ENCODE measurements at places on chromosomes 1 and 21.

- DNase-seq: peak; percentile 68
These were observed 23.6 kb downstream of the SLAMF1 start for GRCh38 chr1:160623227-160623633.

- DNase-seq: no peak
These were observed 125.0 kb upstream of the JUN start for GRCh38 chr1:58908561-58909560.

DNA sequence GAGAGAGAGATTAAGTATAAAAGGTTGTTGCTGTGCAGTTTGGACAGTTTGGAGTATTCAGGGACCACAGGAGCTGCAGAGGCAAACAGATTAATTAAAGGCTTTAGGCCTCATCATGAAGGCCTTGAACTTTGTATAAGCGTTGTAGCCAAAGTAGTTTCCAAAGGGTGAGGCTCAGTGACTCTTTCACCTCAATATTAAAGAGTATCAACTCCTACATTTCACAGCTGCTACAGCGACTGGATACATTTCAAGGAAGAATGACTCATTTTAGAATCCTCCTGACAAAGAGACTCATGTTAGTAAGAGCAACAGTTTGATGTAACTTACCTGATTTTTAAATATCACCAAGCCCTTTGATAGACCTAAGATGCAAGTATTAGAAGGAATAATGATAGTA lies 355.5 kb downstream of the HLX start:
- no peak for DNase-seq

DNA sequence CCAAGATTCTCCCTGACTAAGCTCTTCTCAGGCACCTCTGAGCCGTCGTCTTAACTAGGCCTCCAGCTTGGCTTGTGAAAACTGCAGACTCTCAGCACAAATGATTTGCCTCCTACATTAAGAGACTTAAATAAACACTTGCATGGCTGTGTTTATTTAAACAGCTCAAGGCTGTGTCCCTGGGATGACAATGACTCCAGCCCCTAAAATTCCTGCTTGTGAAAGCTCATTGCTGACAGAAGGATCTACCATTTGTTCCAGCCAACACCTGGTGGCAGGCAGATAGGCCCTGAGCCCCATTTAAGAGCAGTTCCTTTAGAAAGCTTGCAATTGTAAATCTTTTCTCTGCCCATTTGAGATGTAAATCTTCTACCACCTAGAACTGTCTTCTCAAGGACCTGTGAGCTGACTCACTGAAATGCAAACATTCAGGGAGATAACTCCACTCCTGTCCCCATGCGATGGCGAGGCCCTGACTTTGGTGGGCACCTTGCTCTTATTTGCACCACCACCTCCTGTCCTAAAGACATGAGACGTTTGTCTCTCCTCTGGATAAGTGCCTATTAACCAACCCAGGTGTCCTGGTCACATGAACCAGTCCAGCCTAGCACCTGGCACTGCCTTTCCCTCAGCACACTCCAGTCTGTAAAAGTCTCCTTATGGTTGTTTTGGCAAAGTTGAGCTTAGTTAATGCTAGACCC lies 15.1 kb upstream of the PCP4 start:
- DNase-seq: no peak

GRCh38 chr1:79745929-79746328 lies 739.4 kb upstream of the ADGRL4 start:
- no peak for DNase-seq

DNA sequence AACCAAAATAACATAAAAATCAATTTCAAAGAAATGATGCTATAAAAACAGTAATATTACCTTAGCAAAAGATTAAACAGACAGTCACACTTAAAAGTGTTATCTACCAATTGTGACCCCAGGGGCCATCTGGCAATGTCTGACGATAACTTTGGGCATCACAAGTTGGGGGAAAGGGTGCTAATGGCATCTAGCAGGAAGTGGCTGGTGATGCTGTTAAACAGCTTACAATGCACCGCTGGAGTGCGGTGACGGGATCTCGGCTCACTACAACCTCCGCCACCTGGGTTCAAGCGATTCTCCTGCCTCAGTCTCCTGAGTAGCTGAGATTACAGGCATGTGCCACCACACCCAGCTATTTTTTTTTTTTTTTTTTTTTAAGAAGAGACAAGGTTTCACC lies 27.6 kb downstream of the NUP133 start:
- no peak for DNase-seq

- no peak for DNase-seq
These were observed 10.2 kb downstream of the TMPRSS2 start for GRCh38 chr21:41497788-41498187.

DNA sequence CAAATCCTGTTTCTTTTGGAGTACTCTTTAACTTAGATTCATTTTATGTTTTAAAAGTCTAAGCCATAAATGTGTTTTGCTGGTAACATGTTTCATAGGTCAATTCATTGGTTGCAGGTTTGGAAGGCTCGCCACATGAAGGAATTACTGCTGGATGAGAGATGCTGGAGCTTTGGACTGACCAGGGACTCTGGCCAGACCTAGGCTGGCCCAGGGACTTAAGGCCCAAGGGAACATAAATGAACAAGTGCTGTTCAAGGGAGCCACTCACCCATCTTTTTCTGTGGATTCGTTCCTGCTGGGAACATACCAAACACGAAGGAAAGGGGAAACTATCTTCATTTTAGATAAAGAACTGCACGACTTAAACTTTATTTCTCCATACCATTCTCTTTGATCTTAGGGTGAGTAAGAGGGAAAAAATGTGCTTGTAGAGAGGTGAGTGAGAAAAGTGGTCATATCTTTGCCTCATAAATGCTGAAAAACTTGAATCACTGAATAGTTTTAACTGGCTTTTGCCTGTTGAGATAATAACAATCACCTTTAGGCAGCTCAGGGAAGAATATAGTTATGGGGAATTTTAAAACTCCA lies 15.3 kb upstream of the SHCBP1L start:
- no peak for DNase-seq

DNA sequence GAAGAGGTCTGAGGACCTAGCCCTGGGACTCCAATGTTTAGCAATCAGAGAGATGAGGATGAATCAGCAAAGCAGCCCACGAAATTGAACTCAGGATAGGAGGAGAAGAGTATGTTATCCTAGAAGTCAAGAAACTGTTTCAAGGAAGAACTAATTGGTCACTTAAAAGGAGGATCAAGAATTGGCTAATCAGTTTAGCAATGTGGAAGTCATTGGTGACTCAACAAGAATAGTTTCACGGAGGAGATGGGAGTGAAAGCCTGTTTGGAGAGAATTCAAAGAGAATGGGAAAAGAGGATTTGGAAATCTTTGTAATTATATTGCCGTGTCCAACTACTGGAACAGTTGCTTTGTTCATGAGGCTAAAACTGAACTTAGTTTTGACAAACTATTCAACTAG lies 7.4 kb downstream of the HMCN1 start:
- no peak for DNase-seq

GRCh38 chr1:231541842-231542241 lies 13.4 kb downstream of the TSNAX start:
- no peak for DNase-seq

DNA sequence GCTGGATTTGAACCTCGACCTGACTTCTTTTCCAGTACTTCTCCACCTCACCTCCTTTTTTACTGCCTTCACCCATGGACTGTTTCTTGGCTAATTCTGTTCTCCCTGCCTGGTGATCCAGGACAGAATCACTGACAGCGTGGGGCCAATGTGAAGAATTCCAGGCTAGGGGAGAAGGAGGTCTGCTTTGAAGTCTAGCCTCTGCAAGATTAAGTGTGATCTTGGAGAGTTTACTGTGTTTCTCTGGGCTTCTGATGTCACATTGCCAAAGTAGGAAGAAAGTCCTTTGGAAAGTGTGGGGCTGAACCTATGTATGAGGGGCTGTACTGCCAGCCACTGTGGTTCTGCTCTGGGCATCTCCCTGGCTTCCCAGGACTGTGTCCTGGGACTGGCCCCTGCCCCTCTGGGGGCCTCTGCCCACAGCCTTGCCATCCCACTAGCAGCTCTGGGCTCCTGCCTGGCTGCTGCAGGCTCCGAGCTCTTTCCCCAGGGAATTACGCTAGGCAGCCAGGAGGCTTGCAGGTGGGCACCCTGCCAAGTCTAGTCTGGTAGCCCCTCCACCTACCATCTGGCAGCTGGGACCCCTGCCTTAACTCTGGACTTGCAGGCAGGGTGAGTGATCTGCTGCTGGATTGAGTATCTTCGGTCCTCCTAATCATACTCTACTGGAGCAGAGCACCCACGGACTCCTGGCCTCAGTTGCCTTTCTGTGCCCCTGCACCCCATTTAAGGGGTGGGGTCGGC lies 52.2 kb downstream of the YARS1 start:
- no peak for DNase-seq

GRCh38 chr1:87329526-87330056 lies 911 bp downstream of the LMO4 start:
- DNase-seq: peak; percentile 40

DNA sequence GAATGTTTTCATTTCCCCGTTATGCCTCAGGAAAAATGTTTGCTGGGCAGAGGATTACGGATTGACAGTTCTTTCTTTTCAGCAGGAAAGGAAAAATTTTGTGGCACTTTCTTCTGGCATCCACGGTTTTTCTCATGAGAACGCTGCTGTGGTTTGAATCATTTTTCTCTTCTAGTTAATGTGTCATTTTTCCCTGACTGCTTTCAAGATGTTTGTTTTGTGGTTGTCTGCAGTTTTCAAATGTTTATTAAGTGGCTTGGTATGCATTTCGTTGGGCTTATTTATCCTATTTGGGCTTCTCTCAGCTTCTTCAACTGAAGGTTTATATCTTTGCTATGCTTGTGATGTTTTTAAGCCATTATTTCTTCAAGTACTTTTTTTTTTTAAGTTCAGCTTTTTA lies 359.0 kb downstream of the RGS7 start:
- DNase-seq: no peak

DNA sequence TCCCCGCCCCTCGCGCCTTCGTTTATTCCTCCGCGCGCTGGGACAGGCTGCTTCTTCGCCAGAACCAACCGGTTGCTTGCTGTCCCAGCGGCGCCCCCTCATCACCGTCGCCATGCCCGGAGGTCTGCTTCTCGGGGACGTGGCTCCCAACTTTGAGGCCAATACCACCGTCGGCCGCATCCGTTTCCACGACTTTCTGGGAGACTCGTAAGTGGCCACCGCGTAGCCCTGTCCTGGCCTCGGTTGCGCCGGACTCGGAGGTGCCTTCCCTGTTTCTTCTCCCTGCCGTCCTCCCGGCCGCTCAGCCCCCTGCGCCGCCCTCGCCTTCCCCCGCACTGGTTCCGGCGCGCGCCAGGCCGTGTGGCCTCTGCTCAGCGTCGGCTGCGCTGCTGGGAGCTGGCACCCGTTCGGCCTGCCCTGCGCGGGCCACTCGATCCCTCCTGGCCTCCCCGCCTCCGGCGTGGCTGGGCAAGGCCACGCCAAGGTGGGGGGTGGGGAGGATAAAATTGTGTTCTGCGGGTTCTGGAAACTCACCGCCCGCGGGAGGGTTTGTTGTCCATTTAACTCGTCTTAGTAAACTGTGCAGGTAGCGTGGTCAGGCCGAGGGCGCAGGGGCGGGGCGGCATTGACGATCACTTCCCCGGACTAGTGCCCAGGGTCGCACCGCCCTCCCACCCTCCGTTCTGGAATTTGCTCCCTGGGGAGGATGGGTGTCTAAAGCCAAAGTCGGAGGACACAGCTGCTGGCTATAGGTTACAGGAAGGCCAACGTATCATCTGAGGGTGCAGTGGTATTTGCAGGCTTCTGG lies at the start of gene PRDX6:
Gene PRDX6 (plus strand): TSS at position 50 of the 808 bp plus-strand sequence. CDS start 63 bp downstream, at position 113.
- DNase-seq: no peak

- DNase-seq: no peak
These were observed 93.9 kb upstream of the CD34 start for GRCh38 chr1:208004851-208005250.

DNA sequence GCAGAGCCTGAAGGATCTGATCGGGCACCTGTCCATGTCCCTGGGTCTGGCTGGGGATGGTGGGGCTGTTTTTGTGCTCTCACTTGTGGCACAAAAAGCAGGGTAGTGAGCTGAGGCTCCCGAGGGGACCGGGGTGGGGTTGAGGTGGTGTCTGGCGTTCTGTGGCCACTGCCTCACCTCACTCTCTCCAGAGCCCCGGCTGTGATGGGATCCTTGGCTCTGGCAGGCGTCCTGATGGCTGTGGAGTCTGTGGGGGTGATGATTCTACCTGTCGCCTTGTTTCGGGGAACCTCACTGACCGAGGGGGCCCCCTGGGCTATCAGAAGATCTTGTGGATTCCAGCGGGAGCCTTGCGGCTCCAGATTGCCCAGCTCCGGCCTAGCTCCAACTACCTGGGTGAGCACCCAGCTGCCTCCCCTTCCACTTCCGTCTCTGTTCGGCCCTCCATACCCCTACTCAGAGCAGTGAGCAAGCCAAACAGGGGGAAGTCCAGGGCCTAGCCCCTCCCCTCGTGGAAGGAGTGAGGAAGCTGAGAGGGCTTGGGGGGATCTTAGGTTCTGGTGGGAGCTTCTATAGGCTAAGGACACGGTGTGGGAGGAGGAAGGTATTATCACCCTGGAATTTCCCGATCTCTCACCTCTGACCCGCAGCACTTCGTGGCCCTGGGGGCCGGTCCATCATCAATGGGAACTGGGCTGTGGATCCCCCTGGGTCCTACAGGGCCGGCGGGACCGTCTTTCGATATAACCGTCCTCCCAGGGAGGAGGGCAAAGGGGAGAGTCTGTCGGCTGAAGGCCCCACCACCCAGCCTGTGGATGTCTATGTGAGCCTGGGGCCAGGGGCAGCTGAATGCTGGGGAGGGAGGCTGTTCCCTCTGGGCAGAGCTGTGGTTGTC lies 7.0 kb downstream of the ADAMTSL4 start:
- peak; percentile 6 for DNase-seq

GRCh38 chr1:19436716-19437476 lies 48.4 kb downstream of the CAPZB start:
- no peak for DNase-seq

DNA sequence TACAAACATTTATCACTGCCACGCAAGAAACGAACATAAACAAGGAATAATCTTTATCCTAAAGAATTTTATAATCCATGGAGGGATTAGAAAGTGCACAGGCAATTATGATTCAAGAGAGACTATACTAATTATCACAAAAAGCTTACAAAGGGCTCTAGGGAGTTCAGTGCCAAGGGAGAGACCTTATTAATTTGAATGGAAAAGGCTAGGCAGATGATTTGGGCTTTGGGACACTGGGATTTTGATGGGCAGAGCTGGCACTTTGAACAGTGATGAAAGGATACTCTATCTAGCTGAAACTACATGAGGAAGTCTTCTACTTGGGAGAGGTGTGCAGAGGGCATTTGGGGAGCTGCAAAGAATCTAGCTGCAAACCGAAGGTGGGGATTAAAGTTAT lies 48.9 kb upstream of the IVNS1ABP start:
- no peak for DNase-seq

- DNase-seq: no peak
These were observed 37.8 kb upstream of the BMP8A start for GRCh38 chr1:39453603-39454002.

Data from CD4-positive, alpha-beta T cell treated with Interleukin-17A for 1 hour (primary cell).